ENCODE measurements at places on chromosomes 13 and 19.
A peak's percentile ranks its signal among the peaks of the same experiment; 100 is the strongest.

GRCh38 chr13:113863524-113864272 is at the start of gene GAS6:
Gene GAS6, minus strand, starts transcription at chr13:113864076. Its CDS starts 156 bp downstream, at chr13:113863920.
- DNase-seq = peak; percentile 40

- DNase-seq = no peak
Measured at GRCh38 chr13:98648141-98648540, 71.2 kb upstream of the STK24 start.

DNA sequence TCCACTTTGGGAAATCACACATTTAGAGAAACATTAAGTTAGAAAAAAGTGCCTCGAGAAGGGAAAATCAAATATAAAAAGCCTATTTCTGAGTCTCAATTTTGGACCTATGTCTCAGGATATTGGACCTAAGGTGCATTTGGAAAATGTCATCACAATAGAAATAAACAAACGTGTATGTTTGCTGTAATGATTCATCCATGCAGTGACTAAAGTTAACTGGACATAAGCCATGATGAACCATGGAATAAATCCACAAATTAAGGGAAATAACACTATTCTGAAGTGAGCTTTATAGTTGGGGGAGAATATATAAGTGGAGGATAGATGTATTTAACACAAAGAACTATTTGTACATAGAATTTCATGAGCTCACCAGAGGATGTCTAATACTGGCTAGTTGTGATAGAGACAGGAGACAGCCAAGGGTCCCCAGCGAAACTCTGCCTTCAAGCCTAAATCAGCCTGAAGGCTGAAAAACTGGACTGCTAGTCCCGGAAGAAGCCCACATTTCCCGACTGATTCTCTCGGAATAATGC is 963.3 kb upstream of the SPRY2 start:
- no peak for DNase-seq

- no peak for DNase-seq
Measured at GRCh38 chr19:45824531-45825262, 9.6 kb upstream of the RSPH6A start.
